ENCODE measurements at places on chromosomes 4 and X. TPM values are rescaled to one million over a fixed set of nuclear protein-coding genes. Genes with fewer than 3 reads are reported as not detected.

AMTN gene
- 0.15 TPM for total RNA-seq

CSAG3 gene
- total RNA-seq, result not detected

GRCh38 chr4:1222938-1223690, 25.8 kb downstream of the CTBP1 start:
- no peak for DNase-seq

- no peak for DNase-seq
Observed at GRCh38 chr4:130524057-130524456, 1428.1 kb downstream of the C4orf33 start.

- DNase-seq, result no peak
Observed at GRCh38 chr4:106355193-106355592, 13.4 kb downstream of the GIMD1 start.

GRCh38 chr4:174437324-174437723, 85.0 kb downstream of the HPGD start:
- no peak for DNase-seq

DNA sequence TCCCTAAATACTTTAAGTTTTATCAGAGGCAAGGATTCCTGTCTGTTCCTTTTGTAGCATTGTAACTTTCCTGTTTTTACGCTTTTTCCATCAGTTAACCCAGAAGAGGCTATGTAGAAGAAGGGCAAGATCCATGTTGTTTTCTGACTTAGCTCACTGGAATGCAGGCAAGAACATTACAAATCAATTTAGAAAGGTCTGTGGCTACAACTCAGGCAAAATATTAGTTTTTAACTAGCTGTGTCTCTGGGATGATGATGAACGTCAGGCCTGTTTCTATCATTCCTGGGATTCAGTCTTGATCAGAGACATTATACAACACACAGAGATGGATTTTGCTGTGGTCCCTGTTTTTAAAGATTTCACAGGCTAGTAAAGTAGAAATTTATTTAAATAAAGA, 813.0 kb upstream of the POU3F4 start:
- DNase-seq, result no peak

DNA sequence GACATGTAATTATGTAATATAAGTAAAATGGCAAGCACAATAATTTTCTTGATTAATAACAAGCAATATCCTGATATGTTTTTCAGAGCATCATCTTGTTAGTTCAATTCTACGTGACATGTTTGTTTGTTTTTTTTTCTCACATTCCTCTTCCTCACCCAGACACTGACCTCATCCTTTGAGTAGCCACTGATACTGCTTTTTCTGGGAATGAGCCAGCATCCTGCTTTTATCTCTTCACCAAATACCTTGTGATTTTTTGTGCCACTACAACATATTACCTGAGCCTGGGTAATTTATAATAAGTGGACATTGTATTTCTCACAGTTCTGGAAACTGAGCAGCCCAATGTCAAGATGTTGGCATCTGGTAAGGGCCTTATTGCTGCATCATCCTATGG, 484.0 kb downstream of the NAF1 start:
- DNase-seq, result no peak

- no peak for DNase-seq
Observed at GRCh38 chr4:107743532-107743931, 23.5 kb upstream of the PAPSS1 start.

GRCh38 chr4:185730849-185731608, 81.0 kb downstream of the SORBS2 start:
- DNase-seq, result no peak

Data from HepG2 (cell line).